T-helper 17 cell (primary cell): ENCODE measurements at places on chromosomes 7 and 10.

DNA sequence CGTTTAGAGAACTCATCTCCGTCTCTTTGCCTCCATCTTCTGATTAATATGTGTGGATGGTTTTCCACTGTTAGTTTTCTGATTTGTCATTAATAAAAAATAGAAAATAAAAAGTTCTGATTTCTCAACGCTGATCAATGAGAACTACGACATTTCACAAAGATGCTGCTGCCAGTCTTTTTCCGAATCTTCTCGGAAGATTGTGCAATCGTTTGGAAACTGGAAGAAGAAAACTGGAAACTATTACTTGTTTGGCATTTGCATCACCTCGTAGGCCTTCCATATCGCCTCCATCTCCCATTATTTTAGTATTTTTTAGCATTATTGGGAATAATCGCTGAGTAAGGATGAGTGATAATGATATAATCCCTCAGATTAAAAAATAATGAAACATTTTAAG lies 123.2 kb upstream of the KLF6 start:
- H3K27me3 ChIP-seq, result no peaks in the 10 kb centered on the region
- H3K27ac ChIP-seq, result peak overlapping the region; percentile 4
- no peak overlapping the region for H3K4me3 ChIP-seq
- no peak for DNase-seq

DNA sequence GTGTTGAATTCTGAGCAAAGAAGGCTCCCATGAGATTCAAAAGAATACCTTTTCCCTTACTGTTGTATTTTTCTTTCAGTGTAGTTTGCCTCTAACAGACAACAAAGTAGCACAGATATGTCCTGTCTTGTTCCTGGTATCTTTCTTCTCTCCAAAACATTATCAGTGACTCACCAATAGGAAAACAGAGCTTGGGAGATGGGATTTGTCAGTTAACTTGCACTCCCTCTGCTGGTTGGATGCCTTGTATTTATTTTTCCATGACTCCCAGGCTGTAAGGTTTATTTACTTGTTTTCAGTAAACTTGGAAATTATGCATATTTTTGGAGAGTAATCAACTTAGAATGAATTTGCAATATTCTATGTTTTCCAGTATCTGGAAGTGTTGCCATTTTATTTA lies 129.7 kb downstream of the SAMD9 start:
- peaks cover 21% of the 10 kb centered on the region for H3K27me3 ChIP-seq
- H3K4me3 ChIP-seq, result no peak overlapping the region
- no peaks in the 10 kb centered on the region for H3K4me1 ChIP-seq
- DNase-seq, result no peak
- H3K27ac ChIP-seq, result no peak overlapping the region

GRCh38 chr7:107564553-107565298 lies 955 bp downstream of the DUS4L start:
- DNase-seq, result no peak
- H3K36me3 ChIP-seq, result no peaks in the 10 kb centered on the region
- H3K4me1 ChIP-seq, result peaks cover 46% of the 10 kb centered on the region
- no peaks in the 10 kb centered on the region for H3K27me3 ChIP-seq

GRCh38 chr7:106185719-106186118 lies 73.6 kb upstream of the SYPL1 start:
- H3K4me3 ChIP-seq, result no peak overlapping the region
- peaks cover 12% of the 10 kb centered on the region for H3K27me3 ChIP-seq
- H3K36me3 ChIP-seq, result peaks cover 2% of the 10 kb centered on the region
- no peak for DNase-seq

DNA sequence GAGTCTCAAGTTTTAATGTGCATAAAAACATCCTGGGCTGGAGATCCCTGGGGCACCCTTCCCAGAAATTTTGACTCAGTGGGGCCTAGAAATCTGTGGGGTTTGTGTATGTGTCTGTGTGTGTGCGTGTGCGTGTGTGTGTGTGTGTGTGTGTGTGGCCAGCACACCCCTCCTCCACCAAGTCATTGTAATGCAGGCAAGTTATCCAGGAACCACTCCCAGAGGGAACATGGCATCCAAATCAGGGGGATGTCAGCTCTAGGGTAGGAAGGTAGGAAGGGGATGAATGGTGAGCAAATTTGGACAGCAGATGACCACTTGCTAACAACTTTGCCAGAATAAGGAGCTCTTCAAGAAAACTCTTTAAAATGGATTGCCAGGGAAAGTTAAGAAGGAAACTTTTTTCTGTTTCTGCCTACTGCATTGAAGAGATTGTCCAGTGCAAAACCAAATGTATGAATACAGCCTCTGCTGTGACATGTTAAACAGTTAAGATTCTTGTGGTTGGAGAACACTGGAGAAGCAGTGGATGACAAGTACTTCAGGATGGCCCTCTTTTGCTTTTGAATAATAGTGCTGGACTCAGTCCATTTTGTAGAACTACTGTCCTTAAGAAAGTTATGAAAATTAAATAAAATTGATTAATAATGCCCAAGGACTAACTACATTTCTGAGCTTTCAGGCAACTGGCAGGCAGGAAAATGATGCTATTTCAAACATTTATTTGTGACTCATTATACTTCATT lies 12.3 kb downstream of the STAMBPL1 start:
- H3K4me1 ChIP-seq, result peaks cover 46% of the 10 kb centered on the region
- DNase-seq, result no peak
- H3K27ac ChIP-seq, result peak overlapping the region; percentile 66

DNA sequence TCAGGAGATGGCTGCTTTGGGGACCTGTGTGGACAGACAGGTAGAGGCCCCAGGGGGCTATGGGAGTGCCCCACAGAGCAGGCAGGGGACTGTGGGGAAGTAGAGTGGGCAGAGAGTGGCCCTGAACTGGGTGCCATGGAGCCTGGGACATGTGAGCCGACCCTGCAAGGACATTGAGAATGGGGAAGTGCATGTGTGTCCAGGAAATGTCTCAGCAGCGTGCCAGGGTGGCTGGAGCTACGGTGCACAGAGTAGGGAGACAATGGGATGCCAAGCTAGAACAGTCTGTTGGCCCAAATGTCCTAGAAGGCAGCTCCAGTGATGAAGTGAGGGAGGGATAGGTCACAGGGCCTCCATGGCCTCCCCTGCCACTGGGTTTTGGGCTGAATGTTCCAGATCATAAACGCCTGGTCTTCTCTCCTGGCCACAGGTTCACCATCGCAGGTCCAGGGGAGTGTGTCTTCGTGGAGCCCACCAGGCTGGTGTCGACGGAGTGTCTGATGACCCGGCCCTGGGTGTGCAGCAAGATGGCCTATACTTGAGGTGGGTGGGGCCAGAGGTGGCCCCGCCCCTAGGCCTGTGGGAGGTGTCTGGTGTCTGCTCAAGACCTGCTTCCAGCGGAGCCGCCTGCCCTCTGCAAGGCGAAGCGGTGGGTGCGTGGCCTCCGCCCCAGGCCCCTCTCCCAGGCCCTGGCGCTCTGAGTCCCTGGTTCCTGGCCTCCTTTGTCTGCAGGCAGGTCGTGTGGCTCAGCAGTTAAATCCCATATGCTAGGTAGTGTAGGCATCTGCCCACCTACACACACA lies 20.5 kb downstream of the CLEC2L start:
- no peak for DNase-seq
- peaks cover 4% of the 10 kb centered on the region for H3K4me1 ChIP-seq
- H3K36me3 ChIP-seq, result no peaks in the 10 kb centered on the region
- H3K4me3 ChIP-seq, result no peak overlapping the region

- H3K4me1 ChIP-seq, result no peaks in the 10 kb centered on the region
- H3K36me3 ChIP-seq, result no peaks in the 10 kb centered on the region
- no peaks in the 10 kb centered on the region for H3K27me3 ChIP-seq
- no peak for DNase-seq
Measured at GRCh38 chr7:111803015-111803758, 240.9 kb upstream of the IMMP2L start.

- H3K4me1 ChIP-seq, result peaks cover 9% of the 10 kb centered on the region
- peaks cover 6% of the 10 kb centered on the region for H3K36me3 ChIP-seq
- H3K27me3 ChIP-seq, result peaks cover 57% of the 10 kb centered on the region
- no peak overlapping the region for H3K27ac ChIP-seq
- peak overlapping the region; percentile 92 for H3K4me3 ChIP-seq
Measured at GRCh38 chr7:116500078-116500853, 728 bp downstream of the CAV2 start.

GRCh38 chr7:138797715-138798320 lies at the start of the genes ATP6V0A4 and TMEM213:
TSS of gene ATP6V0A4 (minus strand) at chr7:138798196. CDS start at chr7:138771247, 26,949 bp downstream.
TSS of gene TMEM213 (plus strand) at chr7:138797994. CDS start at chr7:138798105, 111 bp downstream.
- H3K4me1 ChIP-seq, result peaks cover 3% of the 10 kb centered on the region
- DNase-seq, result no peak
- H3K27me3 ChIP-seq, result peaks cover 22% of the 10 kb centered on the region
- H3K27ac ChIP-seq, result no peak within 1 kb of the TSS
- H3K4me3 ChIP-seq, result no peak within 1 kb of the TSS

- H3K36me3 ChIP-seq, result peaks cover 5% of the 10 kb centered on the region
- H3K4me3 ChIP-seq, result no peak overlapping the region
- no peak for DNase-seq
- H3K4me1 ChIP-seq, result peaks cover 54% of the 10 kb centered on the region
- no peak overlapping the region for H3K27ac ChIP-seq
Measured at GRCh38 chr7:105854498-105854897, 21.9 kb downstream of the ATXN7L1 start.

DNA sequence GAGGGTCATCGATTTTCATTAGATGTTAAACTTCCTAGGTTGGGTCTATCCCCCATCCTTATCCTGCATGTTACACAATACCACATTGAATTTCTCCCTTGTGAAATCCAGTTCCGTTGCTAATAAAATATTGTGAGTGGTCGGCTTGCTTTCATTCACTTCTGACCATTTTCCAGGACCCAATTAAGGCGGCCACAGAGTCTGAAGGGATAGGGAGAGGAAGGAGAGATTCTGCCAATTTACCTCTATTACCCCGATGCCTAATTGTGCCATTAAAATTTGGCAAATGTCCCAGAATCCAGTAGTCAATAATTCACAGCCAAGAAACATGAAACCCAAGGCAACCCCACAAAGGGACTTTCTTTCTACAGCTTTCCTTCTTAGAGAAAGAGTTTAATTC lies 129.9 kb downstream of the IPMK start:
- no peak for DNase-seq
- no peak overlapping the region for H3K27ac ChIP-seq
- no peaks in the 10 kb centered on the region for H3K4me1 ChIP-seq

DNA sequence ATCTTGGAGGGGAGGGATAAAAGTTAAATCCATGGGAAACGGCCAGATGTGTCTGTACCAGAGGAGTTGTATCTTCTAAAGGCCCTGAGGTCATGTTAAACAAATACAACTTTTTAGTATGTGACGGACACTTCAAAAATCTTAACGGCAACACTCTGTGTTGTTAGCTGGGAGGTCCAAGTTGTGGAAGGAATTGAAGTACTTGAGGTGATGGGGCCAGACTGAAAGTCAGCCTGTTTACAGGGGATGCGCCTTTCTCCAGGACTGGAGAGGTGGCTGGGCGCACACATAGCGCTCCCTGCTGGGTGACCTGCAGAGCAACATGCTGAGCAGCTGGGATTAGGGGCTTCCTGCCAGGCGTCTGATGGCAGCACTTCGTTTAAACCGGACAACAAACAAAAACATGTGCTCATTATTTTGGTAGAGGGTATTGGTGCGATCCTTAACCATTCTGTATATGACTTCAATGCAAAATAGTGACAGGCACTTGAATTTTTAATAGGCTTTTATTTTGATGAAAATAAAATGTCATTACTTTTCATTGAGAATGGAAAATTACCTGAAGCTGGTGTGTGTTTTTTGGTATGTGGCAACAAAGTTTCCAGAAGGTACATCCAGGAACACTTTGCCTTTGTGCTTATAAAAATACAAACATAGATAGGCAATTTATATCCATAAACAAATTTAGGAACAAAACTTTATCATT lies 198.2 kb downstream of the MLLT10 start:
- H3K36me3 ChIP-seq, result peaks cover 9% of the 10 kb centered on the region
- peaks cover 26% of the 10 kb centered on the region for H3K4me1 ChIP-seq
- H3K4me3 ChIP-seq, result no peak overlapping the region
- no peak overlapping the region for H3K27ac ChIP-seq
- H3K27me3 ChIP-seq, result no peaks in the 10 kb centered on the region

- no peak for DNase-seq
- no peak overlapping the region for H3K27ac ChIP-seq
- no peak overlapping the region for H3K4me3 ChIP-seq
- H3K36me3 ChIP-seq, result peaks cover 3% of the 10 kb centered on the region
Measured at GRCh38 chr7:74235518-74236268, 18.5 kb downstream of the RFC2 start.

DNA sequence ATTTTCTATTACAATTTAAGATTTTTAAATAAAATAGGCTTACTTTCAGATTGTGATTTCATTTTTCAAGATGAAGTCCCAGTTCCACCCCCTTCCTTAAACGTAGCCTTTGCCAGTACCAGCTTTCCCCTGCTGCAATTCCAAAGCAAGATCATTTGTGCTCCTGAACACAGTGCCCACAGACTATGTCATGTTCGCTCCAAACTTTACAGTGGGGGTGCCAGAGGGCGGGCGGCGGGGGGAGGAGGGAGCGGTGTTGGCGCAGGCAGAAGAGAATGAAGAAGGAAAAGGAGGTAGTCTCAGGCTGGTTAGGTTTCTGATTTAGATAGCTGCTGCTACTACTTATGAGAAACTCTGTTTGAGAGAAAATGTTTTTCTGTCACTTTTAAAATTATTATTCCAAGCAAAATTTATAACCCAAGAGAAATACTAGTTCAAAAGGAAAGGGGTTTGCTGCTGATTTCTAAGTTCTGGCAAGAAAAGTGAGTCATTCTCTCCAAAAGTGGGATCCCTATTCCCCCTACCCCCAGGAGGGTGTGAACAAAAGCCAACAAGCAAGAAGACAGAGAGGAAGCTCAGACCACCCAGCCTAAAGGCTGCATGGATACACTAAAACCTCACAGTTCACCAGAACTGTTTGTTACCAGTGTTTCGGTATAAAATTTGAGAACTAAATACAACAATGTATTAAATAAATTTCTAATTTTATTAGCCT lies 109.6 kb downstream of the SRPK2 start:
- no peak overlapping the region for H3K27ac ChIP-seq
- H3K27me3 ChIP-seq, result no peaks in the 10 kb centered on the region
- H3K4me1 ChIP-seq, result peaks cover 6% of the 10 kb centered on the region
- DNase-seq, result no peak
- no peak overlapping the region for H3K4me3 ChIP-seq

GRCh38 chr10:5977471-5978229 lies at the start of gene IL15RA:
TSS of gene IL15RA (minus strand) at chr10:5977543. CDS start at chr10:5977492, 51 bp downstream.
- peak within 1 kb of the TSS; percentile 93 for H3K27ac ChIP-seq
- H3K36me3 ChIP-seq, result no peaks in the 10 kb centered on the region
- DNase-seq, result peak; percentile 71
- H3K27me3 ChIP-seq, result no peaks in the 10 kb centered on the region

GRCh38 chr7:70700055-70700940 lies 431.6 kb upstream of the GALNT17 start:
- peaks cover 11% of the 10 kb centered on the region for H3K4me1 ChIP-seq
- no peak for DNase-seq
- no peak overlapping the region for H3K27ac ChIP-seq
- H3K36me3 ChIP-seq, result peaks cover 2% of the 10 kb centered on the region

- peaks cover 8% of the 10 kb centered on the region for H3K36me3 ChIP-seq
- DNase-seq, result no peak
- H3K27ac ChIP-seq, result peak overlapping the region; percentile 2
- no peaks in the 10 kb centered on the region for H3K4me1 ChIP-seq
Measured at GRCh38 chr10:38118072-38118807, 24.1 kb downstream of the ZNF37A start.
